Endothelial cell of coronary artery (primary cell): ENCODE measurements at places on chromosomes 16 and 17. TPM values are rescaled to one million over a fixed set of nuclear protein-coding genes. Genes with fewer than 3 reads are reported as not detected.

Gene CTRL
- 0.45 and 0.56 TPM in 2 replicates for total RNA-seq

Gene C16orf92
- total RNA-seq: not detected in 2 replicates

Gene SLC38A8
- not detected in 2 replicates for total RNA-seq

Gene CRYBA1
- not detected in 2 replicates for total RNA-seq

Gene COPS3
- 64.7 and 77.8 TPM in 2 replicates for total RNA-seq

Gene BRD7
- 42.4 and 46.3 TPM in 2 replicates for total RNA-seq

Gene COA3
- 53.3 and 71.7 TPM in 2 replicates for total RNA-seq

Gene QPRT
- under 0.01 and 0.19 TPM in 2 replicates for total RNA-seq

Gene RAB11FIP4
- under 0.01 and 0.09 TPM in 2 replicates for total RNA-seq

Gene PRKCB
- 0.09 TPM in 1 of 2 replicates, not detected in the other for total RNA-seq

Gene KRT26
- not detected in 2 replicates for total RNA-seq

Gene WFDC1
- total RNA-seq: not detected in 2 replicates

Gene KCNAB3
- 0.19 and 0.27 TPM in 2 replicates for total RNA-seq

Gene CHST6
- 0.38 and 0.54 TPM in 2 replicates for total RNA-seq

Gene TNFRSF17
- not detected in 2 replicates for total RNA-seq
